ENCODE measurements at places on chromosomes 3 and 15. TPM values are rescaled to one million over a fixed set of nuclear protein-coding genes. Genes with fewer than 3 reads are reported as not detected.

GRCh38 chr3:50515565-50516439, 12.4 kb upstream of the CACNA2D2 start:
- DNase-seq, result no peak

GRCh38 chr15:38454696-38455090, 766 bp downstream of the FAM98B start:
- no peak for DNase-seq

DNA sequence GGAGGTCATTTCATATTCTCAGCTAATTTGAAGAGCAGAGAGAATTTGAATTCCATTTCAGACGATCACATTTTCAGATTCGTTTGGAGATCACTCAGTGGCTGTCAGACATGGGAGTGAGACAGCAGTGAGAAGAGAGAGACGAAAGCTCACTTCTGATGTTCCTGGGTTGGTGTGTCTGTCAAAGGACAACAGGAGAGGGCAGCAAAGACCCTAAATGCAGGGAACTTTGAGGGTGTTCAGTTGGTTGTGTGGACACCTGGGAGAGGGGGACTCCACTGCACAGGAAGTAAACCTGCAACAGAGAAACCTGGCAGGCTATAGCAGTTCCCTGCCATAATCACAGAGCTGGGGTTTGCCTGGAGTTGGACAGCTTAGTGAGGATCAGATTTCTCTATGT, 675.1 kb downstream of the SQOR start:
- no peak for DNase-seq

DNA sequence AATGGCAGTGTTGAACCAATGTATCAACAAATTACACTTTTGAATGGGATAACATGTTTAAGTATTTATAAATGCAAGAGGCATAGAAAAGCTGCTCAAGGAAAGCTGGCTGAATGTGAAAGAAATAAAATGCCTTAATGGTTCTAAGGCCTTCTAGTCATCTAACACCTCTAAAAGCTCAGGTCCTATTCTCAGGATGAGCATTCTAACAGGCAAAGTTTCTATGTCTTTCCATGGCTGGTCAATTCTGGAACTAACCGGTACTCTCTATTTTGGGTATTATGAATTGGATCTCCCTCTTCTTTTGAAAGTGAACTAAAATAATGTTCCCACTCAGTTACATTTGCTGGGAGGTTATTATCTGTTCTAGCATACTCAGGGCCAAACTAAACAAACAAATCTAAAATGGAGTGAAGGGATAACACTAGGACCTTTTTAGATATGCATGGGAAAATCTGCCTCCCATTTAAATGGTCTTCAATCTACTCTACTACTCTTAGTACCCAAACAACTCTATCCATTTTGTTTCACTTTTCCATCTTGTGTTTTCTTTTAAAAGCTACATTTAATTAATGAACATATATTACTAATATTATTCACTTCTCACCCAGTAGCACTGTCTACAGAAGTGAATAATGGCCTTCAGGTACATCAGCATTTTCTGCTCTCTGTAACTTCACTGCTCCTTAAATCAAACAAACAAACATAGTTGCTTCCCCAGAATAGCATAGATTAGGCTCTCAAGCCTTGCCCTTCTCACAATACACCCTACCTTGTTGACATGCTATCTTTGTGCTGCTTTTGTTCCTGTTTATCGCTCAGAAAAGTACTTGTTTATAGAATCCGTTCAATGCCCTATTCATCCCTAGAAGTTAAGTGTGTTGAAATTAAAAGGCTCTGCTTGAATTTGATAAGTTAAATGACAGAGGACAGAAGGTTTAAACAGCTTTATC, 46.4 kb downstream of the CBLB start:
- no peak for DNase-seq

DNA sequence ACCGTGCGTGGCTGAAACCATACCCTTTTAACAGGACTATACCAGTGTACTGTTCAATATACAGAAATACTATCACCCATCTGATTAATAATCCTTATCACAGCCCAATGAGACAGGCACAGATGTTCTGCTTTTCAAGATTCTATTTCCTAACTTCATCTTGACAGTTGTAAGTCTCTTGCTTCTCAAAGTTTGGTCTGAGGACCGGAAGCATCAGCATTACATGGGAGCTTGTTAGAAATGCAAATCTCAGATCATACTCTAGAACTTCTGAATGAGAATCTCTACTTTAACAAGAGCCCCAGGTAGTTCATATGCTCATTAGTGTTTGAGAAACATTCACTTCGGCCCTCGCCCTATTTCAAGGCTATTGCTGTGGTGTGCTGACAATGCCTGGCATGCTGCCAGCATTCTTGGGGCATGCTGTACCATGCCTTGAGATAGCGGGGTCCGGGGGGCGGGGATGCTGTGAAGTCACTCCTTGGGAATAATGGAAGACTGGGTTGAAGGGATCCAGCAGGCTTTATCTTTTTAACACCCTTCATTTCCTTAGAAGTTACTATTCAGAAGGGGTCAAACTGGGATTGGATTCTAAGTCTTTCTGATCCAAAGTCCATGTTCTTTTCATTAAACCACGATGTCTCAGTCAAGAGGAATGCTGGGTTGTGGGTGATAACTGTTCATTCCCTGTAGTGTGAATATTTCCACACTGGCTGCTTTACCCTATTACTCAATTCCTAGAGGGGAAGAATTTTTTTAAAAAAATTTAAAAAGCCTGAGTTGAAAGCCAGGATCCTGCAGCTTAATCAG, 194.7 kb downstream of the LPP start:
- DNase-seq, result peak; percentile 73

DNA sequence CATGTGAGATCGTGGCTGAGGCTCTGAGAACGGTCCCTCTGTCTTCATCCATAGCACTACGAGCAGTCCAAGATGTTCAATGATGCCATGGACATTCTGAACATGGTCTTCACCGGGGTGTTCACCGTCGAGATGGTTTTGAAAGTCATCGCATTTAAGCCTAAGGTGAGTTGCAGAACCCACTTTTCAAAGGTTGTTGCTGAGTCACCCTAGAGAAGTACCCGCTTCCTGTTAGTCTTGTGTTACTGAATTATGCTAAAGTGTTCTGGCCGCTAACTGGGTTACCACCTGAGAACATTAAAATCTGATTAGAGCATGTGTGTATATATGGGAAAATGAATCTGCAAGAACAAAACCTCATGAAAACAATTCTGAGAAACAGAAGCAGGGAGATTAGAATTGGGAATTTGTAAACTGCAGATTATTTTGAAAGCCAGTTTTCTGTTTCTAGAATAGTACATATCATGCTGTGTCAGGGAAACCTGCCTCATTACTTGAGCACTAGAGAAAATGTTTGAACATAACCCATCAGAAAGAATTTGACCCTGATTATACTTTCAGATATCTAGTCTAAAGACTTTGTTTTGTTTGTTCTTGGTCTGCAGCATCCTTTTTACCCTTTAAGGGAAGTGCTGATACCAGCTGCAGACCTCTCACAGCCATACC, 92.6 kb downstream of the CHDH start:
- DNase-seq, result no peak

DNA sequence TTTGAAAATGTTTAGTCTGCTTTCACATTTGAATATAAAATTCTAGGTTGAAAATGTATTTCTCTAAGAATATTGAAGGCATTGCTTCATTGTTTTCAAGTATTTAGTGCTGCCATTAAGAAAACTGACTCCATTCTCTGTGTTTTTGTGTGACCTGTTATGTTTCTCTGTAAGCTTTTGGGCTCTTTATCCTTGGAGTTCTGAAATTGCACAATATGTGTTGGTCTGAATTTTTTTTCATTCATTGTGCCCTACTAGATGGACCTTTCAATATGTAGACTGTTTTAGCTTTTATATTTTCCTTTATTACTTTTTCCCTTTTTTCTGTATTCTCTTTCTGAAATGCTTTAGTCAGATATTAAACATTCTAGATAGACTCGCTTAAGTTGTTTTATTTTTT, 22.2 kb downstream of the FAM98B start:
- no peak for DNase-seq

DNA sequence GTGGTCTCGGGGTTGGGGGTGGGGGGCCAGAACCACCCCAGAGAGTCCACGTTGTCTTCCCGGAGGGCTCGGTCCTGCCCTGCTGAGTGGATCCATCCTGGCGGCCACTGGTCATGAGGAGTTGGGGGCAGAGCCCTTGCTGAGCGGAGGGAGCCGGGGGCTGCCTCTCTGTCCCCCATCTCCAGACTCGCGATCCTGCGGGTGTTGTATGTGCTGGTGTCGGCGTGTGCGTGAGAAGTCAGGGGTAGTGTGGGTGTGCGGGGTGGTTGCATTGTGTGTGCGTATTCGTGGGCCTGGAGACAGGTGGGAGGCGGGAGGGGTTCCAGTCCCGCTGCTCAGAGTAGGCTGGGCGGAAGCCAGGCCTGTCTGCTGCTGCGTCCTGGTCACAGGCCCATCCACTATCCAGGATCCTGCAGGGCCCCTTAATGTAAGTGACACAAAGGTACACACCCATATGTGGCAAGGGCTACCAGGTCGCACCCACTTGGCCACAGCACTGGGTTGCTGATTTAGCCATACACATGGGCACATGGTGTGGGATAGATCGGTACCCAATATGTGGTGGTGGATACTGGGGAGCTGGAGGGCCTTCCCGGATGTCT, 30.7 kb downstream of the NBEAL2 start:
- no peak for DNase-seq

DNA sequence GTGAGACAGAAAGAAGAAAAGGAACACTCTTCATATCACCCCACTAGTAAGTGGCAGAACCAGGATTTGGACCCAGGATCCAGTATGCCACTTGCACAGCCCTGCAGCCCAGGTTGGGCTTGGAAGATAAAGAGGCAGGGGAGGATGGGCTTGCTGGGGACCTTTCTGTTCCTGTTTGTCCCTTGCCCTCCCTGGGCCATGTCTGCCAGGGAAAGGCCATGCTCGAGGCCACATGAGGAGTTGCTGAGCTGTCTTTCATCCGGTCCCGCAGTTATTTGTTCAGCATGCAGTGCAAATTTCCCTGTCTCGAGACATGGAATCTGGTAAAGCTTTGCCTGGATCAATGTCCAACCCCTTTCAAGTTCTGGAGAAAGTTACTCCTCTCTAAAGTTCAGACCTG, 116.0 kb upstream of the MRPS22 start:
- DNase-seq, result no peak

- no peak for DNase-seq
These were observed 605.7 kb upstream of the CFAP20DC start for GRCh38 chr3:59655418-59656015.

GRCh38 chr3:104388619-104389018, 978.1 kb upstream of the ALCAM start:
- DNase-seq, result no peak

GRCh38 chr3:42430781-42431532, 20.5 kb upstream of the LYZL4 start:
- no peak for DNase-seq

DNA sequence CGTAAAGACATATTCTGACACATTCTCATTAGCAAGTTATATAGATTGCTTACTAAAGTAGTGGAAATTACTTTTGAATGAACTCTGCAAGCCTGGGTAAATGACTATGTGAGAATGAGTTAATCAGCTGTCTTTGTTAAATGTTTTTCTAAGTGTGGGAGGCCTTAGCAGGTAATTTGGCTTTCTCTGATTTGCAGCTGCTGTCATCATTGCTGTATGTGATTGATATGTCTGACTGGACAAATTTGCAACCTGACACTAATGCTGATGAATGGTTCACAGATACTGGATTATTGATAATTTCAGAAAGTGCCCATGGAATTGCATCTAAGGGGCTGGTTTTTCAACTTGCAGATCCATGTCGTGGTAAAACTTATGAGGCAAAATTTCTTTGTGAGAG, 372.2 kb upstream of the SGO1 start:
- no peak for DNase-seq

GRCh38 chr3:45597171-45597570, 2.6 kb downstream of the LIMD1 start:
- peak; percentile 38 for DNase-seq

DNA sequence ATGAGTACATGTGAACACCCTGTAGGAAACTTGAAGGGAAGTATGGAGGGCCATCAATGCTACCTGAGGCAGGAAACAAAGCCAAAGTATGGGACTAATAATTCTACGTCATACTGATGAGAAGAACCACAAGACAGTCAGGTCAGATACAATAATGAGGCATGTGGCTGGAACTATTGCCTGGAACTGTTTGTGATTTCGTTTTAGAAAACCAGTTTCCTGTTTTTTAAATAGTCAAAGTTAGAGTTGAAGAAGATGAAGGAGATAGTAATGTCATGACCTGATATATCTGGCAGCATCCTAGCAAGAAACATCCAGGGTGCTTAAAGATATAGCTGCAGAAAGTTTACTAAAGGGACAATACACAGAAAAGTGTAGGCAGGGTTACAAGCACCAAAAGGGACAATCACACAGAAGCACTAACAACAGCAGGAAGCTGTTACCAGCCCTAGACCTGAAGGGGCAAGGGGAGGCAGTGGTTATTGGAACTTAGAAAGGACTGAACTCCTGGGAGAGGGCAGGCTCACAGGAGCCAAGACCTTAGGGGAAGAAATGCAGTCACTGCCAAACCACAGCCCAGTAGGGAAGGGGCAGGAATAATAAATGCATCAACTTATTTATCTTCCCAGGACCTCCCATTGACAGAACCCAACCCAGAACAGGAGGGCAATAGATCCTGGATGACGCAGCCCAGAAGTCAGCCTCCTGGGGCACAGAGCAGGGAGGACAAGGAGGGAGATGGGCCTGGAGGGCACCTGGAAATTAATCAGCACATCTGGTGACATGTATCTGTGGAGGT, 302.1 kb upstream of the STT3B start:
- DNase-seq, result no peak

- DNase-seq, result no peak
These were observed 6.2 kb downstream of the STIMATE start for GRCh38 chr3:52891164-52891563.

- no peak for DNase-seq
These were observed 12.5 kb downstream of the CSK start for GRCh38 chr15:74794248-74794969.

DNA sequence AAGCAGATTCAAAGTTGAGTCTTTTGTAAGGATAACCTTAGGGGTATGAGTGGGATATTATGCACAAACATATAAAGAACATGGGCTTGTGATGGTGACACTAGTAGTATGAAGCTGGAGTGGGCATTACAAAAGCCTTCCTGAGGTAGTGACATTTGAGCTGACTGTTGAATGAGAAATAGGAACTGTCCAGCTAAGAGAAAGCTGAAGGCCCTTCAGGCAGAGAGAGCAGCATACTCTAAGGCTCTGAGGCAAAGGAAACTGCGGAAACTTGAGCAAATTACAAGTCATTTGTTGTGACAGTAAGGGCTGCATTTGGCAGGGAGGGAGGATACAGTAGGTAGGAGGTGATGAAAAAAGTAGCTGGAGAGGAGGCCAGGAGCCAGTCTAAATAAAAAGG, 190.7 kb upstream of the CD96 start:
- DNase-seq, result no peak

- DNase-seq, result no peak
These were observed 4.7 kb upstream of the KPNA4 start for GRCh38 chr3:160569894-160570652.

Gene GHRL
- 0.60 TPM for total RNA-seq

Gene ZMYND10
- 1.3 TPM for total RNA-seq

Gene CLDN18
- not detected for total RNA-seq

Gene RAD18
- total RNA-seq, result 11.7 TPM

Gene SLC25A20
- 39.3 TPM for total RNA-seq

Gene PATL2
- total RNA-seq, result 0.30 TPM

Gene RLBP1
- total RNA-seq, result not detected

Gene AP3B2
- 14.2 TPM for total RNA-seq

Gene COPB2
- total RNA-seq, result 59.1 TPM

Gene LEKR1
- 3.1 TPM for total RNA-seq
